ENCODE measurements at places on chromosomes 5 and 9.

GRCh38 chr5:91925249-91925648 lies 542.1 kb upstream of the ARRDC3 start:
- no peak for DNase-seq
- H3K4me1 ChIP-seq = no peaks in the 10 kb centered on the region
- H3K27me3 ChIP-seq = no peaks in the 10 kb centered on the region
- H3K4me3 ChIP-seq = no peak overlapping the region

GRCh38 chr5:98428806-98429205 lies 344.7 kb upstream of the RGMB start:
- DNase-seq = peak; percentile 65
- no peaks in the 10 kb centered on the region for H3K36me3 ChIP-seq
- peaks cover 48% of the 10 kb centered on the region for H3K4me1 ChIP-seq
- no peaks in the 10 kb centered on the region for H3K27me3 ChIP-seq

- no peaks in the 10 kb centered on the region for H3K36me3 ChIP-seq
- no peaks in the 10 kb centered on the region for H3K27me3 ChIP-seq
- H3K4me1 ChIP-seq = no peaks in the 10 kb centered on the region
- H3K27ac ChIP-seq = no peak overlapping the region
- H3K4me3 ChIP-seq = no peak overlapping the region
Measured at GRCh38 chr5:9765419-9766140, 135.4 kb upstream of the TAS2R1 start.

GRCh38 chr9:31259824-31260223 lies 1124.6 kb upstream of the ACO1 start:
- H3K4me3 ChIP-seq = no peak overlapping the region
- no peaks in the 10 kb centered on the region for H3K4me1 ChIP-seq
- peak; percentile 19 for DNase-seq
- H3K36me3 ChIP-seq = no peaks in the 10 kb centered on the region
- no peaks in the 10 kb centered on the region for H3K27me3 ChIP-seq
- no peak overlapping the region for H3K27ac ChIP-seq

DNA sequence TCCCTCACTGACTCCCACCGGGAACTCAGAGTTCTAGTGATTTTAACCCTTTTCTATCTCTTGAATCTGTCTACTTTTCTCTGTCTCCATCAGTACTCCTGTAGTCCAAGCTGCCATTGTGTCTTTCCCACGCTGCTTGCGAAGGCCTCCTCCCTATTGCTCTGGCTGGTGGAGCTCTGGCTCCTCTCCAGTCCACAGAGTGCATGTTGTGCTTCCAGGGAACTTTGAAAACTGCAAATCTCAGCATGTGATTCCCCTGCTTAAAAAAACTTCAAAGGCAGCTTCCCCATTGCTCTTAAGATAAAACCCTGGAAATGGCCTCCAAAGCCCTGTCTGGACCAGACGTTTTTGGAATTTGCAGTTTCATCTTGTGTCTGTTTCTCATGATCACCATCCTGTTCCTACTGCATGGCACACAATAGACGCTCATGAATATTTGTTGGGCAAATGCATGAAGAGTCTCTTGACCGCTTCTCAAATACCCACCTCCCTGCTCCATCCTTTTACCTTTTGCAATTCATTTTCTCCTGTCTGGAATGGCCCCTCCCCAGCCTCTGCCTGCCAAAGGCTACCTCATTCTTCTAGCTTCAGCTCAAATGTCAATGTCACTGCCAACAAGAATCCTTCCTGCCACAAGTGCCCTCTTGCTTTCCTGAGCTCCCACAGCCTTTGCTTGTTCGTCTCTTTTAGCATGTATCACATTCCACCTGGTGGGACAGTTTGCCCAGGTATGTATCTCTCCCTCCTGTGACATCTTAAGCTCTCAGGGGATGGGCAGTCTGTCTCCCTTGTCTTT lies 293.2 kb downstream of the ARHGAP26 start:
- peak overlapping the region; percentile 77 for H3K27ac ChIP-seq
- peak; percentile 62 for DNase-seq
- H3K27me3 ChIP-seq = no peaks in the 10 kb centered on the region
- peaks cover 77% of the 10 kb centered on the region for H3K4me1 ChIP-seq
- peaks cover 20% of the 10 kb centered on the region for H3K36me3 ChIP-seq

DNA sequence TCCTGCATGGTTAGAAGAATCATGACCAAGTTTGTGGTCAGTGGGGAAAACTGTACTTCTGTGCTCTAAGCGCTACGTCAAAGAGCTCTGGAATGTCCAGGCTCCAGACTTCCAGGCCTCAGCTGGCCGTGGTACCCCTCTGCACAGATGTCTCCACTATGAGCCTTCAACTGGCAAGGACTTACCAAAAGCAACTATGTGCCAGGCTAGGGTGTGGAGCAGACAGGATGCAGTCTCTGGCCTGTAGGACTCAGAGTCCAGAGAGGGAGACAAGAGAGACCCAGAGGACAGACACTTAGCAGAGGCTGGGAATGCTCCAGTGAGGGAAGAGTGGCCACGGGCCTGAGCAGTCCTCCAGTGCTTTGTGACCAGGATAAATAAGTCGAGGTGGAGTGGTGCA lies 31.0 kb upstream of the TCF7 start:
- H3K36me3 ChIP-seq = no peaks in the 10 kb centered on the region

DNA sequence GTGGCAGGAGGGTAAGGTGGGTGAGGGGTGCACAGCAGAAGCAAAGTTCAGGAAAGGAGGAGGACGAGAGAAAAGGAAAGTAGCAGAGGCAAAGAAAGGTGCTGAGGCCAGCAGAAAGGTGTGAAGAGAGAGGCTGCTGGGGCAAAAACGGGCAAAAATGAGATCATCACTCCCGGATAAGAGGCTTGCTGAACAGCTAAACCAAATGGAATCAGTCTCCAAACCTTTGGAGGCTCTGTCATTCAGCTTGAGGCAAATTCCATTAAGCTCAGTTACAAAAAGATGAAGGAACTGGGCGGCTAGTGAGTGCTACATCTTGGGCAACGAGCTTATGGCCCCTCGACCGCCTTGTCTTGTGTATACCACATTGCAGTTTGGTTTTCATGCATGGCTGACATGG lies 136.4 kb downstream of the FSTL4 start:
- H3K4me1 ChIP-seq = no peaks in the 10 kb centered on the region
- no peak for DNase-seq
- peaks cover 13% of the 10 kb centered on the region for H3K27me3 ChIP-seq
- no peak overlapping the region for H3K4me3 ChIP-seq
- H3K36me3 ChIP-seq = no peaks in the 10 kb centered on the region
- no peak overlapping the region for H3K27ac ChIP-seq

DNA sequence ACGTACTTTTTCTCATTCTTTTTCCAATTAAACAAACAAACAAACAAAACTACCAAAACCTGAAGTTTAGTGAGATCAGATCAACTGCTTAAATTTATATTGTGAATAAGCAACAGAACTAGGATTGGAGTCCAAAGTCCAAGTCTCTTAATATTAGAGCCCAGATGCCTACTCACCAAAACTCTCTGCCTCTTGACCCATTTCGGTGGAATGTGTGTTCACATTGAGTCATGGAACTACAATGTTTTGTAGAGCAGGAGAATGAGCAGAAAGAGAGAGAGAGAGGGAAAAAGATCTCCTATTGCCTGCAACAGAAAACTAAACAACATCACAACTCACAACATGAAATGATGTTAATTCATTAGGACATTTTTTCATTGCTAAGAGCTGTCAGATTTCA lies 751.1 kb downstream of the TLR4 start:
- no peak for DNase-seq
- no peak overlapping the region for H3K27ac ChIP-seq
- no peaks in the 10 kb centered on the region for H3K4me1 ChIP-seq
- H3K4me3 ChIP-seq = no peak overlapping the region
